Thymus (tissue), 14 donors: ENCODE measurements at places on chromosomes 3 and 15. TPM values are rescaled to one million over a fixed set of nuclear protein-coding genes. Genes with fewer than 3 reads are reported as not detected.

GOLGA8T gene
- total RNA-seq, result 0.19 TPM

PRSS50 gene
- 0.05 TPM for total RNA-seq

DYNC1LI1 gene
- total RNA-seq, result 28.4 TPM

FOXB1 gene
- 0.05 TPM for total RNA-seq

CLASP2 gene
- 35.1 TPM for total RNA-seq

GOLGA8H gene
- total RNA-seq, result 0.33 TPM

DNA sequence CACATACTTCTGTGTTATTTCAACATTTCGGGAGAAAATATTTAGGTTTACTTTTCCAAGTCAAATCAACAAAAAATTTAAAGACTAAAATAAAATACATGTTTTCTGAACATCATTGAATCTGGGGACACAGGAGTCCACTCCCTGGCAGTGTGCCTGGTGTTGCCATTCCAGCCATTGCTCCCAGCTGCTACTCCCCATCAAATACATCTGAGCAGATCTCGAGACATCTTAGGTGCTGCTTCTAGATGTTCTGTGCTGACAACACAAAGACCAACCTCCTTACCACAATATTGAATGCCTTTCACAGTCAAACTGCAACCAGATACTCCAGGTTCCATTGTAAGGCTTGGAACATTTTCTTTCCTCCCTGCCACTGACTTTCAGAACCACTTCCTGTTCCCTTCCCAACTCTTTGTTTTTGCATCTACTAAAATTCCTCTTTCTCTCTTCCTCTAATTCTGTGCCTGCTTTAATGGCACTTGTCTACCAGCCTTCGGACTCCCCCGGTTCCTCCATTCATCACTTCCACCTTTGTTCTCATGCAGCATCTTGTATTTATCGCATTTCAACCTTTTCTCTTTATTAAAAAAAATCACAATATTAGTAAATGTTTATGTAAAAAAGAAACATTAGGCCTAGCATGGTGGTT lies 81.1 kb upstream of the SLC4A7 start:
- H3K4me1 ChIP-seq, result no peaks in the 10 kb centered on the region
- no peak overlapping the region for H3K27ac ChIP-seq
- no peak overlapping the region for H3K4me3 ChIP-seq
- H3K27me3 ChIP-seq, result no peaks in the 10 kb centered on the region

DNA sequence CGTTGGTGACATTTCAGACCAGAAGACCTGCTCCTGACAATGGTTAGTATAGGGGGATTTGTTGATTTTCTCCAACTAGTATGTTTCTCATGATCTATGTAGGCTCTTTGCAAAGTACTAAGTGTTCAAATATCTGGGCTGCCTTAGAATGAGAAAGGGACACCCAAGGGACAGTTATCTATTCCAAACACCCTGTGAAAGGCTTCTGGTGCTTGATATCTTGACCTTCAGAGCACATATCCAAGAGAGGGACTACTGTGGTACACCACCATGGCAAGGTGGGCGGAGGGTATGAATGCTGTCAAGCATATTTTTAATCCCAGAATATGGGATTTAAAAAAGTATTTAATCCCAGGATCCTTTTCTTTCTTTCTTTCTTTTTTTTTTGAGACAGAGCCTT lies 1.1 kb downstream of the FANCD2OS start:
- no peaks in the 10 kb centered on the region for H3K4me1 ChIP-seq
- H3K36me3 ChIP-seq, result peaks cover under 1% of the 10 kb centered on the region
- H3K27ac ChIP-seq, result no peak overlapping the region
- H3K4me3 ChIP-seq, result no peak overlapping the region
- no peak for DNase-seq

DNA sequence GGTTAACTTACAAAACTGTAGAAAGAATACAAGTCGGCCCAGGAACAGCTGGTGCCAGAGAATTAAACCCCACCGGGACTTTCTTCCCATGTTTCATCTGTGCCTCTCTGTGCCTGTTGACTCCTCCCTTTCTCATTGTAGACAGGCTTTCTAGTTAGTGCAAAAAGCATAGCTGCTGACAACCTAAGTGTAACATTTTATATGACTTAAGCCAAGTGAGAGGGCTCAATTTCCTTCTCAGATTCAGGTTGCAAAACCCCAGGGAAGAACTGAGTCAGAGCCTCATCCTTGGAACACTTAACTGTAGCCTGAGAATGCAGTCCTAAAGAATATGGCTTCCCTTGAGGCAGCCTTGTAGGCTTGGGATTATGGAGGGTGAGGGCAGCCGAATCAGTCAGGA lies 302.5 kb upstream of the AZI2 start:
- H3K27ac ChIP-seq, result no peak overlapping the region
- no peak overlapping the region for H3K4me3 ChIP-seq
- no peaks in the 10 kb centered on the region for H3K27me3 ChIP-seq
- DNase-seq, result no peak

DNA sequence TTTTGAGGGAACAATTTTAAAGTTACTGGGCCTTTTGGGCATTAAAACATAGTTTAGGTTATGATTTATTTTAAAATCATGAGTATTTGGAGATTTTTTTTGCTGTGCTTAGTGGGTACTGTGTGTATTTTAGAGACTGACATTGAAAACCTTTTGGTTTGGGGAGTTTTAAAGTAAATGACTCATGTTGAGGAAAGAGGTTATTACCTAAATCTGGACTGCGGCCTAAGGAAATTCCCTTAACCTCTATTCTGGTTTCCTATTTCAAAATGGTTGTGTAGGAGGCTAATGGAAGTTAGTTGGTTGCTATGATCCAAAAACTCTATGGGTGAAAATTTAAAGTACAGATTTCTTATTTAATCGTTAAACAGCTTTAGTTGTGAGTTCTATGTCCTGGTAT lies 57.3 kb upstream of the DPH6 start:
- no peak for DNase-seq
- H3K27ac ChIP-seq, result no peak overlapping the region
- H3K4me1 ChIP-seq, result no peaks in the 10 kb centered on the region

- no peak overlapping the region for H3K27ac ChIP-seq
- H3K4me3 ChIP-seq, result no peak overlapping the region
- peak; percentile 30 for DNase-seq
- H3K36me3 ChIP-seq, result no peaks in the 10 kb centered on the region
Observed at GRCh38 chr15:81939604-81940440, 106.0 kb downstream of the MEX3B start.

- H3K4me1 ChIP-seq, result no peaks in the 10 kb centered on the region
- no peak overlapping the region for H3K4me3 ChIP-seq
- peaks cover 30% of the 10 kb centered on the region for H3K36me3 ChIP-seq
- no peak for DNase-seq
- H3K27me3 ChIP-seq, result no peaks in the 10 kb centered on the region
- no peak overlapping the region for H3K27ac ChIP-seq
Observed at GRCh38 chr3:17158941-17159682, 274.4 kb downstream of the PLCL2 start.

DNA sequence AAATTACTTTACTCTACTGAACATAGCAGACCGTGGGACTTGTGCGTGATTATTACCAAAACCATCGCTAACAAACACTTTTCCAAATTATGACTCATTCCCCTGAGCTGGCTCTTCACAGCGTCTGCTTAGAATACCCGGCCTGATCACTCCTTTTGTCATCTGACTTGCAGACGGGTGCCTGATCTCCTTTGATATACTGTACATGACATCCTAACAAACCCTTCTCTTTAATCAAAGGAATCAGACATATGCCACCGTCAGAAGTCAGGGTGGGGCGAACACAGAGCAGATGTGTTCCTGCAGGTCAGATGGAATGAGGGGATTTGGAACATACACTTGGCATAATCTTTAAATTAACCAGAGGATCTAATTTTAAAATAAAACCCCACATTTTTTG lies 48.5 kb upstream of the SH3GL3 start:
- H3K36me3 ChIP-seq, result no peaks in the 10 kb centered on the region
- no peak overlapping the region for H3K4me3 ChIP-seq
- no peaks in the 10 kb centered on the region for H3K27me3 ChIP-seq
- H3K27ac ChIP-seq, result no peak overlapping the region

DNA sequence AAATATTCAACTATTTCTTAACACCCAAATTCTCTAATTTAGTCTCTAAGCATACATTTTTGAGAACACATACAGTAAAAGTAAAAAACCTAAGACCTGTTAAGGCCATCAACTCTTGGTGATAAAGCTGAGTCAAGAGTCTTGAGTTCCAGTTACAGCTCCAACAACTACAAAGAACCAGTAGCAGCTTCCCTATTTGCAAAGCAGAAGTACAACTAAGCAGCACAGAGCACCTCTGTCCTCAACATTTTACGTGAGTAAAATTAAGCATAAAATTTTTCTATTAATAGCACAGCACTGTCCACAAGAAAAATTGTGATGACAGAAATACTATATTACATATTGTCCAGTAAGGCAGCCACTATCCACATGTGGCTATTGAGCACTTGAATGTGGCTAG lies 4.4 kb downstream of the PCOLCE2 start:
- no peak overlapping the region for H3K4me3 ChIP-seq
- no peak for DNase-seq
- H3K4me1 ChIP-seq, result peaks cover 10% of the 10 kb centered on the region
- no peaks in the 10 kb centered on the region for H3K36me3 ChIP-seq
- H3K27me3 ChIP-seq, result peaks cover 36% of the 10 kb centered on the region
- H3K27ac ChIP-seq, result no peak overlapping the region

- peaks cover 70% of the 10 kb centered on the region for H3K36me3 ChIP-seq
- DNase-seq, result no peak
- H3K27me3 ChIP-seq, result no peaks in the 10 kb centered on the region
Observed at GRCh38 chr3:45946307-45946706, 3.0 kb downstream of the CXCR6 start.

GRCh38 chr3:98824256-98824655 lies 61.1 kb downstream of the ST3GAL6 start:
- DNase-seq, result no peak
- no peak overlapping the region for H3K27ac ChIP-seq
- no peaks in the 10 kb centered on the region for H3K36me3 ChIP-seq
- H3K4me3 ChIP-seq, result no peak overlapping the region
- no peaks in the 10 kb centered on the region for H3K4me1 ChIP-seq

DNA sequence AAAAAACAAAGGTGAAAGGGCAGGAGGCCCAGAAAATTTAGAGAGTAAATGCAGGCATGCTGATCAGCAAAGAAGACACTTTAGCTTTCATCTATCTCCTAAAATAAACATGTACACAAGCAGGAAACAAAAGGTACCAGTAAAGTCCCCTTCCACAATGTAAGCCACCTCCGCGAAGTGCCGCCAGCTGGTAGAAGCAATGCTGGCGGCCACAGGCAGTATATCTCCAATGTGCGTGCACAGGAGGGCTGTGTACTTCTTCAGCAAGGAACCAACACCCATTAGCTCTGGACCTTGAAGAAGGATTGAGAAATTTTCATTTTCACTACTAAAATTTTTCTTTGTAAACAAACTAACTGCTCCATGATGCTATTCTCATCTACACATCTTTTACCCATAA lies 75.4 kb downstream of the HERC2 start:
- DNase-seq, result no peak
- H3K4me3 ChIP-seq, result no peak overlapping the region
- peaks cover 29% of the 10 kb centered on the region for H3K36me3 ChIP-seq
- H3K27me3 ChIP-seq, result no peaks in the 10 kb centered on the region
- H3K4me1 ChIP-seq, result no peaks in the 10 kb centered on the region

- H3K4me3 ChIP-seq, result no peak overlapping the region
- no peak for DNase-seq
- no peak overlapping the region for H3K27ac ChIP-seq
- no peaks in the 10 kb centered on the region for H3K36me3 ChIP-seq
- H3K27me3 ChIP-seq, result no peaks in the 10 kb centered on the region
Observed at GRCh38 chr3:134864636-134865035, 69.6 kb downstream of the EPHB1 start.

- H3K27ac ChIP-seq, result no peak overlapping the region
- no peaks in the 10 kb centered on the region for H3K27me3 ChIP-seq
- peaks cover 3% of the 10 kb centered on the region for H3K4me1 ChIP-seq
- H3K36me3 ChIP-seq, result no peaks in the 10 kb centered on the region
- DNase-seq, result peak; percentile 53
Observed at GRCh38 chr3:112013058-112013783, 14.5 kb downstream of the TAGLN3 start.

DNA sequence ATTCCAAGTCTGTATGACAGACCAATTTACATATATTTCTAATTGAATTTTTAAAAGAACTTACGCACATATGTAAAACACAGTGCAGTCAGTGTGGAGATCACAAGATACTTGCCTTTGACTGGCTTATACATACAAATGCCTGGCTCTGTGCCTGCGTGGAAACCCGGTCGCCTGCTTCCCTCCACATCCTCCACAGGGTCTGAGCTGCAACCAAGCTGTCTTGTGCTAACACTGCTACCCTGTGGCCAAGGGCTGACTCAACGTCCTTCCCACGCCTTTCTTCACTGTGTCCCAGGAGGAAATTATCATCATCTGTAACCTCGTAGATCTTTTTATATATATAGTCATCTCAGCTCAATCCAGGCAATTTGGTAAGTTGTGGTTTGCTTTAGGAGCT lies 117.0 kb downstream of the WNT7A start:
- H3K4me3 ChIP-seq, result no peak overlapping the region
- DNase-seq, result no peak
- no peaks in the 10 kb centered on the region for H3K4me1 ChIP-seq
- H3K27ac ChIP-seq, result no peak overlapping the region

GRCh38 chr15:49758456-49758855 lies 137.6 kb downstream of the DTWD1 start:
- H3K27me3 ChIP-seq, result no peaks in the 10 kb centered on the region
- DNase-seq, result no peak
- no peak overlapping the region for H3K4me3 ChIP-seq
- H3K27ac ChIP-seq, result no peak overlapping the region
